ENCODE measurements at places on chromosomes 13 and 19.

DNA sequence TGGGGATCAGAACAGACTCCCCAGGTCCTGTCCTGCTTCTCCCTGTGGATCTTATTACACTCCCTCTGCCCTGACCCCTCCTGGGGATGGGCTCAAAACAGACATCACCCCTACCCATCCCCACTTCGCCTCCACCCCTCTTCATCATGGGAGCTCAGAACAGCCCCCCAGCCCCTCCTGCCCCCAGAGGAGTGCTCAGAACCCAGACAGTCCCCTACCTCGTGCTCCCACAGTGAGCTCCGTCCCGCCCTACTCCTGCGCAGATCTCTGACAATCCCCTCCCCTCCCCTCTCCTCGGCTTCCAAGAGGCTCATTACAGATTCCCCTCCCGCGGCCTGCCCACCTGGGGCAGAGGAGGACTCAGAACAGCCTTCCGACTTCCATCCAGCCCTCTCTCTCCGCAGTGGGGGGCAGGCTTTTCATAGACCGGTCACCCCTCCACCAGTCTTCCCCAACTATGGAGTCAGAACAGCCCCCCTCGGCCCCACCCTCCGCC is 6.1 kb downstream of the NXNL1 start:
- DNase-seq = no peak

DNA sequence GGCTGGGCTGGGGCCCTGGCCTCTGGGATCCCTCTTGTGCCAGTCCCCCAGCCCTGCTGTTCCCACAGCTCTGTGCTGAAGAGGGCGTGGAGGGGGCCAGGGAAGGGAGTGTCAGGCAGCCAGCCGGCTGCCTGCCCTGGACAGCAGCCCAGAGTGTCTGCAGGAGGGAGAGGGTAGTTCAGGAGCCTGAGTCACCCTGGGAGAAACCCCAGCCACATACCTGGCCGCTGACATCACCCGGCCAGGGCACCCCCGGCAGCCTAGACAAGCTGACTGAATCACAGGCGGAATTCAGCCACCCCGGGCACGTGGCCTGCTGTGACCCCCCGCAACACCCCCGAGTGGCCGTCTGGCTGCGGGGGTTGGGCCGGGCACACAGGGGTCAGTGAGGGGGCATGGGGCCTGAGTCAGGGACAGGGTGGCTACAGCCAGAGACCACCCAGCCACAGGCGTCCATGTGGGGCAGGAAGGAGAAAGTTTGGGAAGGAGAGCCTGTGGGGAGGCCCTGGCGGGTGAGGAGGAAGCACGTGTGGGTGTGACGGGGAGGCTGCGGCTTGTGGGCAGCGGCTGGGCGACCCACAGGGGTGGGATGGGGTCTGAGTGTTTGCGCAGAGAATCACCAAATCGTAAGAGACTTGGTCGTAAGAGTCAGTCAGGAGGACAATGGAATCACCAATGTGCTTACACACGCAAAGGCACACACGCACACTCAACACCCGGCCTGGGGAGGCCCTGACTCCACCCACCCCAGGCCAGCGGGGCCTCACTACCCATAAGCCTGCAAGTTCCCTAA is 11.9 kb upstream of the FOSB start:
- no peak for DNase-seq

- DNase-seq = no peak
Observed at GRCh38 chr13:92362717-92363116, 863.9 kb upstream of the GPC6 start.

- DNase-seq = no peak
Observed at GRCh38 chr19:51427201-51427600, 9.8 kb upstream of the SIGLEC10 start.

DNA sequence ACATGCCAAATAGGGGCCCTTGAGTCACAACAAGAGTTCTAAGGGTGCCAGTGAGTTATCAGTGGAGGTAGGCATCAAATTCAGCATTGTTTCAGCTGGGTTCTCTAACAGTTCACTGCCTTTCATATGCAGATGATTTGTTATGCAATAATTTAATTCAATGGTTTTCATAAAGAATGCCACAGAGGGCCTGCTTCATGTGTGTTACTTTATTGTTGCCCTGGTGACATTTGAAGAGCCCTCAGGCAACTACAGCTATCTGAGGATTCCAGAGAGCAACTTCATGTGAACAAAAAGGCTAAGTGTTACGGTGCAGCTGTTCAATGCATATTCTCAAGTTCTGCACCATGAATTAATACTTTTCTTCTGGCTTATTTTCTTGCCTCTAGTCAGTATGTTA is 43.1 kb upstream of the STARD13 start:
- DNase-seq = no peak

- no peak for DNase-seq
Observed at GRCh38 chr13:96229356-96229755, 139.4 kb downstream of the HS6ST3 start.

DNA sequence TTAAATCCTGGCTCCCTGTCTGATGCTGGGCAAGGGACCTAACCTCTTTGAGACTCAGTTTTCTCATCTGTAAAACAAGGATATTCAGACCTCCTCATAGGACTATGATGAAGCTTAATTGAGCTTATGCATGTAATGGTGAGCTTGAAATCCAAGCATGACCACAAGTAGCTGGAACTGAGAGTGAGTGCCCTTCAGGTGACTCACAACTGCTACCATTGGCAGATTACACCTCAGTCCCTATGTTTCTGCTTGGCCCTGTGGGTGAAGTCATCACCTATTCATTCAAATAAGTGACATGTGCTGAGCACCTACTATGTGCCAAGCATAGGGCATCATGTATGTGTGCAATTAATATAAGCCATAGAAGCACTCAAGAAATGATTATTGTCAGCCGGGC is 25.7 kb downstream of the NOVA2 start:
- DNase-seq = no peak

DNA sequence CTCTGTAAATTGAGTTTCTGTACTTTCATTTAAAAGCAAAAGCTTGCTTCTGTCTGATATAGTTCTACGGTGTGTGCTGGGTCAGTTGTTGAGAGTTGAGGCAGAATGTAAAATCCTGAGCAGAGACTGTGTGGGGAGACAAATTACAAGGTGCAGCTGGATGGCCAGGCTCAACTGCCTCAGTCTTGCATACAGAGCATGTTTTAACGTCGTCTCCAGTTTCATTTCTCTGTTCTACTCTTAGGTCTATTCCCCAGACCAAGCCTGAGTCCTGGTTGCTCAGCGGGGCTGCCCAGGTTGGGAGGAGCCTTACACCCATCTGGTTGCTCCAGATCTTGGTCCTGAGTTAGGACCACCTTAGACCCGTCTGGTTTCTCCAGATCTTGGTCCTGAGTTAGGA is 54.4 kb upstream of the MEDAG start:
- no peak for DNase-seq

- DNase-seq = no peak
Observed at GRCh38 chr13:36680913-36681312, 7.1 kb downstream of the SERTM1 start.

GRCh38 chr13:113735750-113736149 is 23.3 kb upstream of the TMEM255B start:
- DNase-seq = no peak

GRCh38 chr19:16367261-16367683 is 42.6 kb downstream of the KLF2 start:
- DNase-seq = no peak

DNA sequence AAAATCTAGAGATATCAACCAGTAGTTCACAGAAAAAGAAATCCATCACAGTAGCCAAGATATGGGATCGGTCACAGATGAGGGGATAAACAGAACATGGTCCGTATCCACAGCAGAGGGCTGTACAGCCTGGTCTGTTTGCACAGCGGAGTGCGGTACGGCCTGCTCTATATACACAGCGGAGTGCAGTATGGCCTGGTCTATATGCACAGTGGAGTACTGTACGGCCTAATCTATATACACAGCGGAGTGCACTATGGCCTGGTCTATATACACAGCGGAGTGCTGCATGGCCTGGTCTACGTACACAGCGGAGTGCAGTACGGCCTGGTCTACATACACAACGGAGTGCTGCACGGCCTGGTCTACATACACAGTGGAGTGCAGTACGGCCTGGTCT is 43.0 kb upstream of the MCF2L start:
- DNase-seq = no peak

DNA sequence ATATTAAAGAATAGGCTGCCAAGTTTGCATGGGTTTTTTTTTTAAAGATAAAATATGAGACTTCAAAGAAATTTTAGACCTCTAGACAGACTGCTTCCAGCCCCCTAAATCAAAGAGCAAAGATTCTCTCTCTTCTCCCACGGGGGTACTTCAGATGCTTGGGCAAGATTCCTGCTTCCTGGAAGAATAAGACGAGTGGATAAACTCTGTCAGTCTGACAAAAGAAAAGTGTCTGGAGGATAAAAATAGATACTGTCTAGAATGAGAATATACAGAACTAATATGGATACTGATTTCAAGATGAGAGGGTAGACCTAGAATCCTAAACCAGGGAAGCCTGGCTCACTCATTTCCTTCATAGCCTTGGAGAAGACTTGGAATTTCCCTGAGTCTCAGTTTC is 435.1 kb downstream of the FOXO1 start:
- no peak for DNase-seq

DNA sequence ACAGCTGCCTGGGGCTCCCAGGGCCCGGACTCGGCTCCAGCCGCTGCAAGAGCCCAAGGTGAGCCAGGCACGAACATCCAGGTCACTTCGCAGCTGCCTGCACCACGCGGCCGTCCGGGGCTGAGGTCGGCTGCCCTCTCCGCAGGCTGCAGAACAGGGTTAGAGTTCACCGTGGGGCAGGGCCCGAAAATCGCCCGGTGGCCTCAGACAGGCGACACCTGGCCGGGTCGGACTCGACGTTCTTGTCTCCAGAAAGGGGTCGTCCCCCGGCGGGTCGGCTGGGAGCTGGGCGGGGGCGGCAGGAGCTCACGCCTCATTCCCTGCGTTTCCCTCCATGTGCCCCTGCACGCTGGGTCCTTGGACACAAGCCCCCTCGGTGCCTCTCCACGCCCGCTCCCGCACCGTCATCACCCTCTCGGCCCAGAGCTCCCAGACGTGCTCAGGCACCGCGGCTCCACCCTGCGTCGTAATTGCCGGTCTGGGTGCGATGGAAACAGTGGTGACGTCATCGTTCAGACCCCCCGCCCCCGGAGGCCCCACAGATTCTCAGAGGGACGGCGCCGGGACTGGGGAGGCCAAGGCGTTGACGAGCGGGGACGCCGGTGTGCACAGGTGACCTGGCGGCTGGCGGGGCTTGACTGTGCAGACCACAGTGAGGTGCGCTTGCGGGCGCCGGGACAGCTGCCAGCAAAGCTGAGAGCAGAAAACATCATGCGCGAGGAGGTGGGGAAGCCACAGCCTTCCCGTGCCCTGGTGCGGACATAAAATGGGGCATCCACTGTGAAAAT is 4.0 kb upstream of the GRIN3B start:
- DNase-seq = peak; percentile 60

DNA sequence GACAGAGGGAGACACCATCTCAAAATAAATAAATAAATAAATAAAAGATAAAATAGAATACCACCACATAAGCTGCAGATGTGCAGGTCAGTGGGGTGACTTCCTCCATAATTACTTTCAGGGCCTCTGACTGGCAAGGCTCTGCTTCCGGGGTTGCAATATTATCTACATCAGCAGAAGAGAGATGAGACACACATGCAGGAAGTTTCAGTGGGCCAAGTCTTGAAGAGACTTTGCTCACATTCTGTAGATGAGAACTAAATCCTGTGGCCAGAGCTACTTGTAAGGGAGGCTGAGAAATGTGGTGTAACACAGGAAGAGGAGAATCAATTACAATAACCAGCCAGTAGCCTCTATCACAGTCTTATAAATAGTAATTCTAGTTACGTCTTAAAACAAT is 89.9 kb upstream of the MAB21L1 start:
- DNase-seq = no peak

- DNase-seq = no peak
Observed at GRCh38 chr19:31627620-31628365, 278.6 kb upstream of the TSHZ3 start.

- DNase-seq = no peak
Observed at GRCh38 chr19:10966809-10967208, 6.0 kb downstream of the SMARCA4 start.

GRCh38 chr13:100633461-100633860 is 41.1 kb downstream of the TMTC4 start:
- no peak for DNase-seq

- no peak for DNase-seq
Observed at GRCh38 chr19:9043524-9043923, 33.3 kb upstream of the MUC16 start.

DNA sequence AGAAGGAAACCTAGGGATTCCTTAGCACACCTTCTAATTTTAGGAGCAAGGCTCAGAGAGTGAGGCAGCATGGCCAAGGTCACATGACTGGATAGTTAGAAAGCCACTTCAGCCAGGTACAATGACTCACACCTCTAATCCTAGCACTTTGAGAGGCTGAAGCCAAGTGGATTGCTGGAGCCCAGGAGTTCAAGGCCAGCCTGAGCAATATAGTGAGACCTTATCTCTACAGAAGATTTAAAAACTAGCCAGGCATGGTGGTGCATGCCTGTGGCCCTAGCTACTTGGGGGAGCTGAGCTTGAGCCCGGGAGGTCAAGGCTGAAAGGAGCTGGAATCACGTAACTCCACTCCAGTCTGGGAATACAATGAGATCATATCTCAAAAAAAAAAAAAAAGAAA is 69.2 kb downstream of the TEX26 start:
- no peak for DNase-seq

GRCh38 chr19:13861392-13861713 is 15.6 kb upstream of the NANOS3 start:
- no peak for DNase-seq

GRCh38 chr13:99721606-99722337 is 220.5 kb downstream of the TM9SF2 start:
- DNase-seq = no peak

DNA sequence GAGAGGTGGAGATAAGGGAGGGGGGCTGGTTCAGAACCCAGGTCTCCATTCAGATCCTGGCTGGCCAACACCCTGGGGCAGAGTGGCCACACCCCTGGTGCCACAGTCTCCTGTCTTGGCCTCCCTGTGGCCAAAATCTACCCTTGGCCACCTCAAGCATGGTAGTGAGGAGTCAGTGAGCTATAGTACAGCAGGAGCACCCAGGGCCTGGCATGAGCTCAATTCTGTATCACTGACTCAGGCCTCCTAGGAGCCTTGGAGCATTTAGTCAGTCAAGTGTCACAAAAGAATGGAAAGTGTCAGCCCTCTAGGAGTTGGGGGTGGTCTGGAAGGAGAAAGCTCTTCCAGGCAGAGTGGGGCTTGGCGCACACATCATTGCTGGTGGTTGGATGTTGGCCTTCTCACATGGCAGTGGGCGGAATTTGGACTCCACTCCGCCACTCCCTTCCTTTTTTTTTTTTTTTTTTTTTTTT is 6.6 kb upstream of the CD79A start:
- no peak for DNase-seq

- DNase-seq = no peak
Observed at GRCh38 chr19:58058467-58058866, 615 bp upstream of the ZNF135 start.

GRCh38 chr13:49649244-49649962 is 21.1 kb downstream of the ARL11 start:
- no peak for DNase-seq

GRCh38 chr13:76160961-76161925 is 525.1 kb downstream of the LMO7 start:
- no peak for DNase-seq

GRCh38 chr19:35223084-35223790 is 5.3 kb downstream of the FAM187B start:
- DNase-seq = no peak
